ENCODE measurements at places on chromosomes 7 and 10.

- DNase-seq: no peak
These were observed 81.7 kb downstream of the KMT2C start for GRCh38 chr7:152354061-152354460.

- no peak for DNase-seq
These were observed 54.5 kb downstream of the NEURL1 start for GRCh38 chr10:103548006-103548405.

DNA sequence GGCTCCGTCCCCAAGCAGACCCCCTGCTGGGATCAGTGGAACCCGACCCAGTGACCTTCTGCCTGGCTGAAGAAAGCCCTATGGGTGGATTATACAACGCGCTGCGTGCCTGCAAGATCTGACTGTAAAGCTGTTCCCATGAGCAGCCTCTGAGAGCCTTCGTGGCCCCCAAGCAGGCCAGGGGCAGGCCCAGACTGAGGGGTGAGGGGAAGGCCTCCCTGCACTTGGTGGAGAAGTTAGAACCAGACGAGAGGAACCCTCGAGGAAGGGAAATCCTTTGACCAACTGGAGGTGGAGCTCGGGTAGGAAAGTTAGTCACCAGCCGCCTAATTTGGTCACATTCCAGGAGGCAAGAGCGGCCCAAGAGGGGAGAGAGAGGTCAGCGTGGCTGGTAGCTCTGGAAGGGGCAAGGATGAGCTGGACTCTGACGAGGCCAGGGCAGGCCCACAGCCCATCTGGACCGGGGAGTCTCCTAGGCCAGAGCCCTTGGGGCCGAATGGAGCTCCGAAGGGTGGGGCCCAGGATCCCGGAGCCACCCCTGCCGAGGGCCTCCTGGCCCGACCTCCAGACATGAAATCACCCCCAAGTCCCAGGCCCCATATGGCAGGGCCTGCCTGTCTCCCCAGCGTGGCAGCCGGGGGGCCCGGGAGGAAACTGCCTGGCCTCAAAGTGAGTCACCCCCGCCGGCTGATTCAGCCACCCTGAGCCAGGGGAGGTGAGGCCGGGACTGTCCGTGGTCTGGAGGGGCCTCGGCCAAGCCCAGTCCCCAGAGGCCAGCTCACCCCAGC lies 23.3 kb upstream of the PDGFA start:
- DNase-seq: no peak

DNA sequence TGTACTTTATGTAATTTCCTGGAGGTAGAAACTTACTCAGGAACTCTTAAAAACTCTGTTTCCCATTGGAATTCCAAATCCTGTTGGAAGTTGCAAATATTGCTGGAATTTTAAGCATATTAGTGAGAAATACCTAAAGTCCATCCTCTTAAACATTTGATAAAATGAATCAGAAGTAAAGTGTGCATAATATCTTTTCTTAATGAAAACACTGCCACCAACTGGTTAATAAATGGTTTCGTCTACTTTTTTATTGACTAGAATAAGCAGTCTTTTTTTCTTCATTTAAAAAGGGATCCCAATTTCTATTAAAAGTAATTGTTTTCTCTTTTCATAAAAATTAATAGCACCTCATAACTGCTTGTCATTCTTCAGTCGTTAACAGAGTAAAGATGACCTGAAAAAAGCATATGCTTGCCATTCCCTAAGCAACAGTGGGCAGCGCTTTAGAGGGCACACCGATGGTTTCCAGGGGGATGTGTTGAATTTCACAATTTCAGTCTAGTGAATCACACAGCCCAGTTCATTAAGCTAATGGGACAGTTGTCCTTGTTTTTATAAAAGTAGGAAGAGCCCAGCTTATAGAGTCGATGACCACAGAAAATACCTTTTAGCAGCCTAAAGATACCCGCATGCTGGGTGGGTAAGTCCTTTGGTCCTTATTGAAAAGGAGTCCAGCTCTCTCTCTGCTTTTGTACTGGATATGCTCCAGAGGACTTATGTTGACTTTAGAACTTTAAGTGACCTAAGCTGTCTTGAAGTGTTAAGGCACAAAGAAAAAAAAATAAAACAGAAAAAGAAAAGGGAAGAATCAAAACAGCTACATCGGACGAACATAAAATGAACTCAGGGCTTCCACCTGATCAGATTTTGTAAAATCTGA lies 28.5 kb downstream of the NPS start:
- no peak for DNase-seq

DNA sequence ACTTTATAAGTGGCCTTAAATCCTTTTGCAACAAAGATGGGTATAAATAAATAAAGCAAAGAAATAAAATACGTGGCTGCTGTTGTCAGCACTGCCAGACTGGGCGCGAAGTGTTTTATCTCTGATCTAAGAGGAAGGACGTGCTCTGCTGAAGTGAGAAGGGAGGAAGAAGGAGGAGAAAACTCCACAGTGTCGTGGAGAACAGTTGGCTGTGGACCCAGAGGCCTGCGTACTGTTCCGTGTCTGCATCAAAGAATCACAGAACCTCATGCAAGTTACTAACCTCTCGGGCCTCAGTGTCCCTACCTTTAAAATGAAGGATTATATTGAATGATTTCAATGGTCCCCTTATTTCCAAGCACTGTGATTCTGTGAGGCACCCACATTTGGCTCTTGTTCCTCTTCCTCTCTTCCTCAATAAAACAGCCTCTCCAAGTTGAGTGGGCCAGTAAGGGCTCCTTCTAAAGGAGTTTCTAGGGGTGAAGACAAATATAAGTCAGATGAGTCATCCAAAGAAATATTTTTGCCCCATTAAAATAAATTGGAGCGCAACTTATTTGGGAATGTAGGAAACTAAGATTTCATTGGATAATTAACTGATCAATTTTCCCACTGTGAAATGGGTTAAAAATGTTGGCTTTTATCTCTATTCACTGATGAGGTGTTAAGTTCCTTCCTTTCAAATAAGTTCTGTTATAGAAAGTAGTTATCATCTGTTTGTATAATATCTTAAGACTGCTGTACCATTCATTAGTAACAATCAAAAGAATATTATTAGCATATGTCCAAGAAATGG lies 126.9 kb upstream of the EFCAB10 start:
- no peak for DNase-seq

DNA sequence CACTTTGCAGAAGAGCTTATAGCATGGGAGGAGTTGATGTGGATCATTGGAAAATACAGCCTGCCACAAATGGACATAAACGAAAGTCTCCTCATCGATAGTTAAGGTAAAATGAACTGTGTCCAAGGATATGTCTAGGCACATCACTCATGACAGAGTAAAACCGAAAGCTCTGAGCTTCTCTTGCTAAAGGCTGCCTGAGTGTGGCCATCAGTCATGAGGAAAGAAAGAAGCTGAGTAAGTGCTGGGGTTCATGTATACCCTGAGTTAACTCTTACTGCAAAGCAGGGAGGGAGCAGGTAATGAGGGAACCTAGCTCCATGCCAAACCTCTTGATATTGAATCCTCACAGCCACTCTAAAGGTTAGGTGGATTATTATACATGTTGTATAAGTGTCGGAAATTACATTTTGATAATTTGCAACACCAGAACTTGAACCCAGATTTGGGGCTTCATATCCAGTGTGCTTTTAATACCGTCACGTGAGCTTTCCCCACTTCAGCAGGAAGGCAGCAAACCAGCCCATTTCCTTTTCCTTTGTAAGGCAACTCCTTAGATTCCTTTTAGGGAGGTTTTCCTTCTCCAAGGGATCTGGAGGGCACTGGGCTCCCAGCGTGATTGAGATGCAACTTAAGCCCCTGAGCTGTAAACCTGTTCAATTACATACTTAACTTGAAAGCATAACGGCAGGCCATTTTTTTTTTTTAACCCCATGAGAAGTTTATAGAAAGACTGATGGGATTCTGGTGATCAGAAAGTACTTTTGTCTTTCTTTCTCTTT lies 215.0 kb downstream of the PHF14 start:
- DNase-seq: no peak

GRCh38 chr7:97499204-97499603 lies 232.7 kb upstream of the TAC1 start:
- DNase-seq: no peak

GRCh38 chr10:48469516-48470020 lies 135.3 kb downstream of the ARHGAP22 start:
- no peak for DNase-seq

DNA sequence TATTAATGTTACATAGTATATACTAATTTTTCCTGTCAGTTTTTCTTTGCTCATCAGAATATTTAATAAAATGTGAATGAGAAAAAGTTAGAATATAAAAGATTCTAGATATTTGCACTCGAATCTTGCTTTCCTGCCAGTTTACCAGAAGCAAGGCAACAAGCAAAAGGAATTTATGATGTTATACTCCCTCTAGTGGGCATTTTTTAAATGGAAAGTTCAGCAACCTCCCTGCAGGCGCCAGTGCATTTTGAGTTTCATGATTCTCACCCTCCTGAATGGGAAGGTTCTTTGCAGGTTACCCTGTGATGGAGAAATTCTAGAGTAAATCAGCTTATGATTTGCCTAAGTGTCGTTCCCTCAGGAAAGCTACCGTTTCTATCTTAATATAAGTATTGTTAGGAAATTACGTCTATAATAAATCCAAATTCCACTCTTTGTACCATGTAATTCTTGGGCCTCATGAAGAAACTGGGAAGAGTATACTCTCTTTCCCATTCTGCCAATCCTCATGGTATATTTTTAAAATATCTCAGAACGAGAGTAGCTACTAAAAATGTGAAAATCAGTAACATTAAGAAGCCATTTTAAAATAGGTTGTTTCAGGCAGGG lies 350.0 kb downstream of the CRPPA start:
- DNase-seq: no peak

- DNase-seq: no peak
These were observed 87.1 kb upstream of the PAX2 start for GRCh38 chr10:100658269-100658668.

GRCh38 chr10:79910344-79910743 lies 38.6 kb downstream of the SFTPD start:
- DNase-seq: no peak

- DNase-seq: no peak
These were observed 6.1 kb upstream of the VGF start for GRCh38 chr7:101171442-101171837.

DNA sequence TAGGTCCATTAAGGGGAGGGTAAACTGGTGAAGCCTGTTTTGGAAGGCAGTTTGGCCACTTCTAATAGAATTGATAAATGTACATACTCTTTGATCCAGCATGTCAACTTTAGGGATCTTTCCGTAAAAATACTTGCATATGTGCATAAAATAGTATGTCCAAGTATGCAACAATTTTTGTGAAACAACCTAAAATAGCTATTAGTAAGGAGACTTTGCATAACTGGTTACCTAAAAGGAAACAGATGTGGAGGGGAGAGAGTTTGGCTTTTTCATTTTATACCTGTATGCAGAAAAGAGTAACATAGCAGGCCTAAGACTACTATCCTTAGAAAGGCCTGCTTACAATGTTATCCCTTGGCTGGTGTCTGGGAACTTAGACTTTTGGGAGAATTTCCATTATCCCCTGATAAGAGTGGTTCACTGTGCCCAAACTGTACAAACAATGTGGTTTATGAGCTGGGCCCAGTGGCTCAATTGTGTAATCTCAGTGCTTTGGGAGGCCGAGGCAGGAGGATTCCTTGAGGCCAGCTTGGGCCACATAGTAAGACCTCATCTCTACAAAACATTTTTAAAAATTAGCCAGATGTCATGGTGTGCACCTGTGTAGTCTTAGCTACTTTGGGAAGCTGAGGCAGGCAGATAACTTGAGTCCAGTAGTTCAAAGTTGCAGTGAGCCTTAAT lies 21.3 kb downstream of the PTPN12 start:
- no peak for DNase-seq

GRCh38 chr10:111967547-111967946 lies 216.0 kb downstream of the GPAM start:
- no peak for DNase-seq
